ENCODE measurements at places on chromosomes 1 and 21. TPM values are rescaled to one million over a fixed set of nuclear protein-coding genes. Genes with fewer than 3 reads are reported as not detected.
A peak's percentile ranks its signal among the peaks of the same experiment; 100 is the strongest.

GRCh38 chr1:204087181-204087892, 14.4 kb downstream of the SOX13 start:
- DNase-seq: no peak
- no peaks in the 10 kb centered on the region for H3K36me3 ChIP-seq
- no peak overlapping the region for H3K4me3 ChIP-seq

GRCh38 chr1:226736908-226737818, 1.9 kb downstream of the ITPKB start:
- H3K4me1 ChIP-seq: peaks cover 60% of the 10 kb centered on the region
- peaks cover 20% of the 10 kb centered on the region for H3K36me3 ChIP-seq
- peak overlapping the region; percentile 98 for H3K27ac ChIP-seq
- no peak for DNase-seq
- H3K4me3 ChIP-seq: peak overlapping the region; percentile 96

DNA sequence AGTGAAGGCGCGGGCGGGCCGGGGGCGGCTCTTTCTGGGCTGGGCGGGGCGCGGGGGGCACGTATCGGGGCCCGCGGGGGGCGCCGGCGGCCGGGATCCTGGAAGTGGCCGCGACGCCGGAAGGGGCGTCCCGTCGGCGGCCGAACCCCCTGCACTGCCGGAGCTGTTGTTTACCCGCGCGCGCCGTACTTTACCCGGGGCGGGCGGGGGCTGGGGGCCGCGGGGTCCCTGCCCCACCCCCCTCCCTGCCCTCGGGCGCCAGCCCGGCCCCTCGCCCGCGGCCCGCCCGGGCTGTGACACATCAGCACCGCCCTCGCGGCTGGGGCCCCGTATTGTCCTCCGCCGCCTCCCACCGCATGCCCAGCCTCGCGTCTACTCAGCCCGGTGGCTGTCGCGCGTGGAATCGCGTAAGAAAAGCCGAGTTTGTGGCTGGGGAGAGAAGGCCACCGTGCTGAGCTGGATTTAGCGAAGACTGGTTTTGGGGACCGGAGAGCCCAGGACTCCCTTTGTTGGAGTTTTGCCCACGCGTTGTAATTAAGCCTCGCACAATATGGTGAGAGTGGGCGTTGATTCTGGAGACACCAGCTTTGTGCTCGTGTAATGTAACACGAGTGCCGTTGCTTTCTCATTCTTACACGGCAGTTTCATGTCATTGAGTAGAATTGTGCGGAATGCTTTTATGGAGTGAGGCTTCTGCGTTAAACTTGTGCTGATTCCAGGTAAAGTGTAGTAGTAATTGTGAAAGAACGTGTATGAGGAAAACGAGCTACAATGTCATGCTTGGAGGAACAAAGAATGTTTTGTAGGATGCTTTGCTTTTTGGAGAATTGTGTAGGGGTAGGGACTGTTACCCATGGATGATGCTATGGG, 559 bp downstream of the BACH1 start:
- peak overlapping the region; percentile 98 for H3K4me3 ChIP-seq
- DNase-seq: peak; percentile 92
- peaks cover 55% of the 10 kb centered on the region for H3K4me1 ChIP-seq
- H3K27me3 ChIP-seq: no peaks in the 10 kb centered on the region
- no peaks in the 10 kb centered on the region for H3K36me3 ChIP-seq
- H3K27ac ChIP-seq: peak overlapping the region; percentile 98

The PLPP3 gene
- total RNA-seq: 138 TPM

GRCh38 chr1:93616996-93617669, 64.5 kb downstream of the BCAR3 start:
- no peaks in the 10 kb centered on the region for H3K36me3 ChIP-seq
- H3K27me3 ChIP-seq: no peaks in the 10 kb centered on the region
- peaks cover 64% of the 10 kb centered on the region for H3K4me1 ChIP-seq
- no peak overlapping the region for H3K4me3 ChIP-seq
- no peak for DNase-seq
